ENCODE measurements at places on chromosomes 6 and 20.

GRCh38 chr6:166997768-166998255, 1.4 kb upstream of the CEP43 start:
- DNase-seq: peak; percentile 80

GRCh38 chr20:8571611-8572010, 439.5 kb downstream of the PLCB1 start:
- no peak for DNase-seq

DNA sequence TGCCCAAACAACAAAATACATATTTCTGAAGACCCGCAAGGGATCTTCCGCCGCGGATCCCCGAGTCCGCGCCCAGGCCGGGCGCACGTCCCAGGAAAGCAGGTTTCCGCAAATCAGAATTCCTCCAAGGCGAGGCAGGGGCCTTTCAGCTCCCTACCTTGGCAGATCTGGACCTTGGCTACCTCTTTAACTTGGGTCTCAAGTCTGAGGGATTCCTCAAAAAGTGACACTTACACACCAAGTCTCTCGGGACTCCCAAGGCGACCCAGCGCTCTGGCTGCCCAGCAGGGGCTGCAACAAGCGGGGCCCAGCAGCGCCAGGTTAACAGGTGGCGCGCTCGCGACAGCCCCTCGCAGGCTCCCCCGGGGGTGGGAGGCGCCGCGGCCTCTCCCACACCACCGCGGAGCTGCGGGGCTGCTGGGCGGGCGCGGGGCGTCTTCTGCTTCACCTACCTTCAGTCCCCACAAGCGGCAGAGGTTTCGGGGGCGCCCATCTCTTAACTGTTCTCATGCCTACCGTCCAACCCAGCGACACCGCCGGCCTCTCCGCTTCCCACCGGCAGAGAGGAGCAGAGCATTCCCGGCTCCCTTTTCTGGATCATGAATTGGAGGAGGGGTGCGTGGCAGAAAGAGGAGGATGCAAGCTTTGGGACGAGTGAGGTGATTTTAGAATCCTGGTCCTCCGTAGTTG, 414 bp downstream of the SIM1 start:
- no peak for DNase-seq

DNA sequence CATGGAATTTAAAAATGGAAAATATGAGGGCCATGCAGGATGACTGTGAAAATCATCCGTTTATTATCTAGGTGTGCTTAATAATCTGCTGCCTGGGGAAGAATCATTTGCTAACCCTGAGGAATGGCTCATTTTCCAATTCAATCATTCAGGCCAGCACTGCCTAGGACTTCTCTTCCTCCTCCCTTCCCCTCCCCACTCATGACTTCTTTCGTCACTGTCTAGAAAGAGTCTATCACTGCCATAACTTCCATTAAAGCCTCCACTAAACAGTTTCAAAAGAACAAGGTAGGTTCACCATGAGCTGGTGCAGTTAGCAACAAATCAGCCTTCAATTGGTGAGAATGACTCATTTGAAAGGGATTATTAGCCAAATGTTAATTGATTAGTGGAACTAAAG, 43.9 kb downstream of the TSHZ2 start:
- no peak for DNase-seq

DNA sequence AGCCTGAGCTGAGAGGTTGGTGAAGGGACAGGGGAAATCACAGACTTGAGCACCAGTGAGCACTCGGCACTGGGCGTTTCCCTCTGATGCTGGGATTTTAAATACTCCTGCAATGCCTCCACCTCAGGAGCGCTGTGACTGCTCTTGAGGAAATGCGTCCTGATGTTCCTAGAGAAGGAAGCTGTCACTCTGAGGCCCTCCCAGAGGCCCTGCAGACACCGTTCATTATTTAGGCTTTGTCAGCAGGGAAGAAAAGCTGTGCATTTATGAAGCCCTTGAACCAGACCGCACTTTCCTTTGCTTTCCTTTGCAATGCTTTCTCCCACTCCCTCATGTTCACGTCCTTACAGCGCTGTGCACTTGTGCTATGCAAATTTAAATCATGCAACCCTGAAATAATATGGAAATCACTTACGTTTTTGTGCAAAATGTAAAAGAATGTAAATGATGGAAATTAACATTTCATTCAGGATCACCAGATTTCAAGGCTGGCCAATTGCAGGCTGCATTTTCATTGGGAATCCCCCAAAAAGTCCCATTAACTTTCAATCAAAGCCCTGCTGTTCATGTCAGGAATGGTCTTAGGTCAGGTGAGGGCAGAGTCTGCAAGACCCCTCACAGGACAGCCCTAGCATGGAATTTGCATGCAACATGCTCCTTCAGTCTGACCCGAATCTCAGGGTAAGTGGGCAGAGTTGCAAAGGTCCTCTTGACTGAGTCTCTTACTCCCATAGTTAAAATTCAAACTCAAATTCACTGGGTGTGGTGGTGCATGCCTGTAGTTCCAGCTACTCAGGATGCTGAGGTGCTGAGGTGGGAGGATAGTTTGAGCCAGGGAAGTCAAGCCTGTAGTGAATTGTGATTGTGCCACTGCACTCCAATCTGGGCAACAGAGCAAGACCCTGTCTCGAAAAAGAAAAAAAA, 45.8 kb upstream of the SYNDIG1 start:
- DNase-seq: no peak

- no peak for DNase-seq
These were observed 168.0 kb downstream of the OTOR start for GRCh38 chr20:16916165-16916564.

Measured in umbilical cord (tissue), 2 donors.